Left renal cortex interstitium (tissue), 4 donors: ENCODE measurements at places on chromosomes 7 and 10. TPM values are rescaled to one million over a fixed set of nuclear protein-coding genes. Genes with fewer than 3 reads are reported as not detected.

The CCDC172 gene
- not detected for polyA plus RNA-seq

- DNase-seq, result no peak
These were observed 48.1 kb downstream of the NRP1 start for GRCh38 chr10:33286157-33286934.

- no peak for DNase-seq
These were observed 315.9 kb upstream of the SEMA3A start for GRCh38 chr7:84510505-84510904.

- no peak for DNase-seq
These were observed 50.2 kb downstream of the ZNF467 start for GRCh38 chr7:149723082-149723767.

DNA sequence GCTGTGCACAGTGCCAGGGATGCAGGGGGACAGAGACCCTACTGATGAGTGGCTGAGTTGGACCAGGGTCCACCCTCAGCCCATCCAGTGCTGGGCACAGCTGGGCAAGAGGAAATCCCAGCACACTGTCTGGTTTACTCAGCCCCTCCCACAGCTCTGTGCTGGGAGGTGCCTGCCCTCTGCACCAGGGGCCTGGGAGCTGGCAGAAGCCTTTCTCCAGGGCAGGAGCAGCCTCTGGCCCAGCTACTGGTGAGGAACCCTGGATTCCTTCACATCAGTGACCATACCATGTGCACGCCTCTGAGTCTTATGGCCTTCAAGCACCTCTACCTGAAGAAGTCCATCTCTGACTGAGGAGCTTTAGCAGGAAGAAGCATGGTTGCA lies 25.9 kb upstream of the C10orf71 start:
- no peak for DNase-seq

- DNase-seq, result no peak
These were observed 253.7 kb downstream of the ANKRD7 start for GRCh38 chr7:118478236-118478635.

DNA sequence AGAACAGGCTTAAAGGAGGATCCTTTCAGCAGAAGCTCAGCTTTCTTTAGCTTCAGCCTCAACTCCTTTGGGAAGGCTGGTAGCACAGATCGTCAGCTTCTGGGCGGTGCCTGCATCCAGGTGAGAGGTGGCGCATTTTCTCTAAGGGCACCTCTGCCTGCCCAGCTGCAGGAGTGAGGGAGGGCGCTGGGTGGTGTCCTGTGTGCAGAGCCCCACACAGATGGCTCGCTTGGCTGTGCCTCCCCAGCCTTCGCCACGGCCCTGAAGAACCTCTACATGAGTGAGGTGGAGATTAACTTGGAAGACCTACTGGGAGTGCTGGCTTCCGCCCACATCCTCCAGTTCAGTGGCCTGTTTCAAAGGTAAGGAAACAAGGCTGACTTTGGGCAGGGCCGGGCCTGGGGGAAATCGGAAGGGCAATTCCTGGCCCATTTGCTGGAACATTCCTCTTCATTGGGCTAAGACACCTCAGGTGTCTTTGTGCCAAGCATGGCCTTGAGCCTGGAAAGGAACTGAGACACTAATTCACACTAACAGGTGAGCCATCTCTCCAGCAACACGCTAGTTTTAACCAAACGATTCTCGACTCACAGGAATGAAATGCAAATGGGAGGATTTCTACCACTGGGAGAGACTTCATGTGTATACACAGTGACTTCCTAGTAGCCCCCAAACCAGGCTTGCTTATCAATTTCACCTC lies 19.9 kb downstream of the BTBD16 start:
- no peak for DNase-seq

DNA sequence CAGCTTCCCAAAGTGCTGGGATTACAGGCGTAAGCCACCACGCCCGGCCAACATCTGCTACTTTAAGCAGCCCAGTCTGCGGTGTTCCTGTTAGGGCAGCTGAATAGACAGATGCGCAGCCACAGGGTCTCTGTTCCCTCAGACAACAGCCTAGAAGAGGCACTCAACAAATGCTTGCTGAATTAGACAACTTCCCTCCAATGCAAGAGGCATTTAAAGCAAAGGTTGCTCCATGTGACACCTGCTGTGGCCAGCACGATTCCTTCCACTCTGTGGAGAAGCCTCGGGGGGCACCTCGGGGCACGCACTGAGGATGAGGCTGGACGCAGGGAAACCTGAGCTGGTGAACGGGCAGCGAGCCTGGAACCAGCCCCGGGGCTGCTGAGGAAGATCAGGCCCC lies 237.8 kb downstream of the MAD1L1 start:
- DNase-seq, result no peak

- no peak for DNase-seq
These were observed 171.9 kb downstream of the ARID5B start for GRCh38 chr10:62073429-62073828.
